ENCODE measurements at places on chromosomes 16 and 17.

DNA sequence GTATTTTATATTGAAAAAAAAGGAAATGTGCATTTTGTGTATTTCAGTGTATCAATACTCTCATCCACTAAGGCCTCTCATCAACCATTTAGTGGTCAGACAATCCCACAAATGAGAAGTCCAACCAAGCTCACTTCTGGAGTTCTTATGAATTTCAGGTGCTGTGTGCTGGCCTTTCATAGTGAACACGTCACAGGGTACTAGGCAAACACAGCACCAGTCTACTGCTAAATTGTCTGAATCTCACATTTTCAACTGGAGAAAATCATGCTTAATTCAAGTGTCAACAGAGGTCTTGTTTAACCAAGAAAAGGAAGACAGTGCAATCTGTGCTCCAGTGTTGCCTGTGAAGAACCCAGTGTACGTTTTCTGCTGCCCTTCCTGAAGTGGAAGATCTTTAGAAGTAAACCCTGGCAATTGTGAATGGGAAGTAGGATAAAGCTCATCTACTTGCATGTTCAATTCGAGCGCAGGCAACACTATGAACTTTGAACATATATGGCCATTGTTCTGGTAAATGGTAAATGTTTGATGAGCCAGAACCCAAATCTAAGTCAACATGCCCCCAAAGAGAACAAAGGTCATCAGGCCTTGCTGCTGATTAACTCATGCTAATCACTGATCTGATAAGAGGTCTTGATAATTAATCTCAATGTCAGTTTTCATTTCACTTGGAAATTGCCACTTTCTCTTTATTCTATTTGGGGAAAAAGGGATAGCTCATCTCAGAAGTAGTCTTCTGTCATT is 439.2 kb upstream of the SOX9 start:
- DNase-seq, result no peak

DNA sequence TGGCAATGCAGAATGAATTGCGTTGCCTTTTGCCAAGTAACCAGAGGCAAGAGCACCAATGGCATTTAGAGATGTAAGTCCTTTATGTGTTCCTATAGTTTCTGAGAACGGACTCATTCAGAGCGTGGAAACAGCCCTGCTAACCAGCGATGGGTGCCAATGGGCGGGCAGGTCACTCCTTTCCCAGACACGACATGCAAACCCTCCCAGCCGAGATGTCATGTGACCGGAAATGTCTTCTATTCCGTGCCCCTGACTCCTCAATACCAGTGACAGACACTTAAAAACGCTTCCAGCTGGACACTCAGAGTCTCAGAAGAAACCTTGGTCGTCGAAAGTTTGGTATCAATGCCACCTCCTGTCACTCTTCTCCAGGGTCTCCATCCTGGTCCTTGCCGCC is 3.2 kb downstream of the FBF1 start:
- no peak for DNase-seq

- DNase-seq, result no peak
These were observed 4.4 kb downstream of the SERPINF2 start for GRCh38 chr17:1746975-1747543.

DNA sequence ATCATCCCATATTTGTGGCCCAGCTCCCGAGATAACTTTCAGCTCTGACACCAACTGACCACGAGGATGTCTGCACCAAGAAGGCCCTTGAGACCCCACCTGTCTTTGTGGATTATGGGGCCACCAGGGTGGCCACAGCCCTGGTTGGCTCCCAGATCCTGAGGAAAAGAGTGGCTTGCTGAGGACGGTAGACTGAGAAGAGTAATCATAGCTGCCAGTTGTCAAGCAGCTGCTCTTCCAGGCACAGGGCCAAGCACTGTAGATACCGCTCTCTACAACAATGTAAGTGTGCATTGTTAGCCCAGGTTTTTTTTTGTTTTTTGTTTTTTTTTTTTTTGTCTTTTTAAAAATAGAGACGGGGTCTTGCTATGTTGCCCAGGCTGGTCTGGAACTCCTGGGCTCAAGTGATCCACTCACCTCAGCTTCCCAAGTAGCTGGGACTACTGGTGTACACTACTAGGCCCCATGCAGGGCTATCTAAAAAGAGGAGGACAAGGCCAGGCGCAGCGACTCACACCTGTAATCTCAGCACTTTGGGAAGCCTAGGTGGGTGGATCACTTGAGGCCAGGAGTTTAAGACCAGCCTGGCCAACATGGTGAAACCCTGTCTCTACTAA is 9.6 kb downstream of the ZNF205 start:
- DNase-seq, result no peak

DNA sequence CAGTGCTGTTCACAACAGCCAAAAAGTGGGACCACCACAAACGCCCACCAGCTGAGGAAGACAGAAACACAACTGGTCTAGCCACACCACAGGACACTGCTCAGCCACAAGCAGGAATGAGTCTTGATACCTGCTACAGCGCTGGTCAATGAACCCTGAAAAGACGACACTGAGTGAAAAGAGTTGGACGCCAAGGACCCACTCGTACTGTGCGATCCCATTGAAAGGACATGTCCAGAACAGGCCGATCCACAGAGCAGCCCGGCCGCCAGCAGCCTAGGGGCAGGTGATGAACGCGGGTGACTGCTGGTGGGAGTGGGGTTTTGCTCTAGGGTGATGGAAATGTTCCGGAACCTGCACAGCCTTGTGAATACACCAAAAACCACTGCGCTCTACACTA is 10.6 kb upstream of the SLC38A8 start:
- no peak for DNase-seq

DNA sequence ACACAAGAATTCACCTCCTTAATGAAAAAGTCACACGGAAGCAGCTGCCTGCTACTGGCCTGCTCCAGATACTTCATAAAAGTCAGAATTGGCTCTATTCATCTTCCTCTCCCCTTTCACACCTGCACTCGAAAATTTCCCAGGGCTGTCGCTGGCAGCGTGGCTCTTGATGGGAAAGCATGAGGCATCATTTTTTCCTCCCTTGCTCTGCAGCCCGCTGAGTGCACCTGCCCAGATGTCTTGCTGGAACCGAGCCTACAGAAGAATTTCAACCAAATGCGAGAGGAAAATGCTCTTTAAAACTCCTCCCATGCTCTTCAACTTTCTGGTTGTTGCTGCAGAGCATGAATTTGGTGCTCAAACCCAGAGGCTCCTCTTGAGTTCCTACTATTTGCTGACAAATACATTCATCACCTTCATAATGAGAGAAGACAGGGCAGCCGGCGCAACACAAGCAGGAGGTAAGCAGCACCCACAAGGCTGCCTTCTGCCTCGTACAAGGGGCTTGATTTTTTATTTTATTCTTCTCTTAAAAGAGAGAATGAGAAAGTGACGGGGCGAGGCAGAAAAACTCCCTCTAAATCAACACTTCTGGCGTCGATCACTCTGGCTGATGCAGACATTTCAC is 146.8 kb downstream of the ZFHX3 start:
- no peak for DNase-seq

- DNase-seq, result no peak
These were observed 7.5 kb downstream of the PELP1 start for GRCh38 chr17:4696437-4696805.

DNA sequence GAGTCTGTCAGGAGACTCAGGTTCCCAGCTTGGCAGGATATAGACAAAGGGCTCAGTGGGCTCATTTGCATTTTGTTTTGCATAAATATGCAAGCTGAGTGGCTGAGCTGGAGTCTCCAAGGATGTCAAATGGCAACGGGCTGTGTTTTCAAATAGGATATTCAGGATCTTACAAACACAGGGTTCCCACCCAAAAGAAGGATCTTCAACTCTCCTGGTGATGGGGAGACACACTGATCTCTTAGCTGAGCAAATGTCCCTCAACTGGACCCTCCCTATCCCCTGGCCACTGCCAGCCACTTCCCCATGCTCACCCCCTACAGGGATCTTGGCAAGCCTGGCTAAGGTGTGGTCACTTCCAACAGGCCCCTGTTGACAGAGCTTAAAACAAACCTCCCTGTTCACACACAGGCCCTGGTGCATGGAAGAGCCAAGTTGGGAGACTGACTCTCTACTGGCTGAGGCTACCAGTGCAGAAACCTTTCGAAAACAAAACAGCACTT is 61.6 kb downstream of the SOX9 start:
- DNase-seq, result no peak

DNA sequence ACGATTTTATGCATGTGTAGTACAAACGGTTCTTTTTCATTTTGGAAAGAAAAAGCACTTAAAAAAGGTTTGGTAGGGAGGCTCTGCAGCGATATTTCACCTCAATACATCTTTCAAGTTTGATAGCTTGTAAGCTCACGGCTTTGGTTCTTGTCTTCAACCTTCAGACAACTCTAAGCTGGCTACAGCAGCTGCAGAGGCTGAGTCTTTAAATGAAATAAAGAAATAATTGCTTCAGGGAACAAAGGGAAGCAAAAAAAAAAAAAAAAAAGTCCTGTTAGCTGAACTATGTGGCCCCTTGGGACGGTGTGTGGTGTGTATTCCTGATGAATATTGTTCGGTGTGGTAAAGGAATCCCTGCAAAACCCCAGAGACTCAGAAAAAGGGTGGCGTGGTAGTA is 265.1 kb downstream of the NTN1 start:
- DNase-seq, result no peak

- no peak for DNase-seq
These were observed 16.2 kb upstream of the MYH3 start for GRCh38 chr17:10673312-10673711.

DNA sequence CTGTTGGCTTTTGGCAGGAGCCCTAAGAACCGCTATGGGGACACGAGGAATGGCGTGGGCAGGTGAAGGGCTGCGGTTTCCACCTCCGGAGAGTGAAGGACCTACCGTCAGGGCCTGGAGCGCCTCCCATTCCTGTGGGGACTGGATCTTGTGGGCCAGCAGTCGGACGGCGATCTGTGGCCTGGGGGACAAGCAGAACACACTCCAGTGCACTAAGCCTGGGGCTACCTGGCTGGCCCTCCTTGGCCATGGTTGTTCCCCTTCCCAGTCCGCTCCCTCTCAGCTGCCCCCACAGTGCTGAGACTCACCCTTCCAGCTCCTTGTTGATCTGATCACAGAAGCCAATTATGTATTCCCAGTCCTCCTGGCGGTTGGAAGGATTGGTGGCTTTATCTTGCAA is 15.0 kb downstream of the GGA3 start:
- no peak for DNase-seq

DNA sequence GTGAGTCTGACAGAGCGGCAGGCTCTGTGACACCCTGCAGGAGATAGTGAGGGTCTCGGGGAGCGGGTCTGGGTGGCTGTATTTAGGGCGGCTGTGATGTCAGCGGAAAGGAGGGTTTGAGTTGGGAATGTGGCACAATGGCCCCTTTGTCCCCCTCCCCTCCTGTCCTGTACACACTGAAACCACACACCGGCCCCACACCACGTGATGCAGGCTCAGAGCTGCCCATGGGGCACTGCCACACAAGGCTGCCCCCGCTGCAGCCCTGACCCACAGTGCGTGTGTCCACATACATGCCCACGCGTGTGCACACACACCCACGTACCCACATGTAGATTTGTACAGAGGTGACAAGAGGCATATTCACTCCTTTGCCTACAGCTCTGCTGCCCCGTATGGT is 15.3 kb downstream of the SGCA start:
- no peak for DNase-seq

DNA sequence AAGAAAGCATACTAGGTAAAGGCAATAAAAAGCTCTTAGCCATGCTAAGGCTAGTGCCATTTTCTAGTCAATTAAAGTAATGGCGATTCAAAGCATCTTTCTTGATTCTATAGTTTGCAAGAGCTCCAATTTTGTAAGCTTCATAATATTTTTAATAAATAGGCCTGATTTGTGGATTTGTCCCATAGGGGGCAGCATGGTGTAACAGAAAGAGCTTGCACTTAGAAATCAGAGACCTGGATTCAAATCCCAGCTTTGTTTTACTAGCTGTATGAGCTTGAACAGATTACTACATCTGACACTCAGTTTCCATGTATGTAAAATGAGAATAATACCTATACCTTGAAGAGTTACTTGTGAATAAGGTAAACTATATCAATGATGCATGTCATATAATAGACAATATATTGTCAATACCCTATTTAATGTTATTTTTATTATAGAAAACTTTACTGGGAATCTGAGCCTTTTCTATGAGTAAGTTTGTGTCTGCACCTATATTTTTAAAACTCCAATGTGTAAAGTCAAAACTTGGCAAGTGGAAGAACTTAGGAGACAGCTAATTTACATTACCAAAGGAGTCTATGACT is 93.6 kb upstream of the NOG start:
- DNase-seq, result no peak

DNA sequence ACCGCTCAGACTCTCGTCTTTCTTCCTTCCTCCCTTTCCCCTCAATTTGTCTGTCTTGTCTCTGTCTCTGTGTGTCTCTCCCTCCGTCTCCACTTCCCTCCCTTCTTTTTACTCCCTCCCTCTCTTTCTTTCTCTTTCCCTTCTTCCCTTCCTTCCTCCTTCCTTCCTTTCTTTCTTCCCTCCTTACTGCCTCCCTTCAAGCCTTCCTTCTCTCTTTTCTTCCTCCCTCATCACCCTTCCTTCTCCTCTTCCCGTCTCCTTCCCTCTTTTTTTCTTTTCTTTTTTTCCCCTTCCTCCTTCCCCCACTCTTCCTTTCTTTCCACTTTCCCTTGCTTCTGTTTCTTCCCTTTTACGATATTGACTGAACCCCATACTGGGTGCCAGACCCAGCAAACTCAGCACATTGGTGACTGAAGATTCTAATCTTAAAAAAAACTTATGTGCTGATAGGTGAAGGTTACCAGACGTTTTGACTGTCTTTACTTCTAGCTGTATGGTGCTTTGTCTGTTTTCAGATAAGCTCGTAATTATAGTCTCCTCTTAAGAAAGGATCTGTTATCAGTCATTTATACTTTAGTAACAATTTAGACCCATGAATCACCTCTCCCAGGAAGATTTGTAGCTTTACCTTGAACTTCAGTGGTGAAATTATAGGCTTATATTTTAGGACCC is 481 bp upstream of the BRD7 start:
- no peak for DNase-seq

GRCh38 chr17:81456798-81457197 is 55.8 kb downstream of the ACTG1 start:
- no peak for DNase-seq

- DNase-seq, result no peak
These were observed 318.3 kb downstream of the SLC39A11 start for GRCh38 chr17:72774236-72774635.
